ENCODE measurements at places on chromosomes 1 and 21. TPM values are rescaled to one million over a fixed set of nuclear protein-coding genes. Genes with fewer than 3 reads are reported as not detected.

The CD2 gene
- total RNA-seq = 4.8 TPM

DNA sequence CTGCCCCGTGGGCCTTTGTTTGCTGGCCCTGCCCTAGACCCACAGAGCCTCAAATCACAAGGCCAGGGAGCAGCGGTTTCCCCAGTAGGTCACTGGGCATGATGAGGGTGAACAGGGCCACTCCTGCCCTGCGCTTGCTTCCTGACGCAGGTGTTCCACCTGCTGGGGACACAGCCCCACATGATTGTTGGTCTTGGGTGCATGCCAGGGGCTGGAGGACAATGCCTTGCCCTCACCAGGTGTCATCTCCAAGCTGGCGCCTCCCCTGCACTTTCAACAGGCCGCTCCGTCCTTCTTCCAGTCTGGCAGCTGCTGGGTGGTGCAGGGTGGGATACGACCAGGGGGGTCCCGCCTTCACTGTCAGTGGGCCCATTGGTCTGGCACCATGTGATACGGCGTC is 24.3 kb downstream of the IL10RB start:
- DNase-seq = no peak

DNA sequence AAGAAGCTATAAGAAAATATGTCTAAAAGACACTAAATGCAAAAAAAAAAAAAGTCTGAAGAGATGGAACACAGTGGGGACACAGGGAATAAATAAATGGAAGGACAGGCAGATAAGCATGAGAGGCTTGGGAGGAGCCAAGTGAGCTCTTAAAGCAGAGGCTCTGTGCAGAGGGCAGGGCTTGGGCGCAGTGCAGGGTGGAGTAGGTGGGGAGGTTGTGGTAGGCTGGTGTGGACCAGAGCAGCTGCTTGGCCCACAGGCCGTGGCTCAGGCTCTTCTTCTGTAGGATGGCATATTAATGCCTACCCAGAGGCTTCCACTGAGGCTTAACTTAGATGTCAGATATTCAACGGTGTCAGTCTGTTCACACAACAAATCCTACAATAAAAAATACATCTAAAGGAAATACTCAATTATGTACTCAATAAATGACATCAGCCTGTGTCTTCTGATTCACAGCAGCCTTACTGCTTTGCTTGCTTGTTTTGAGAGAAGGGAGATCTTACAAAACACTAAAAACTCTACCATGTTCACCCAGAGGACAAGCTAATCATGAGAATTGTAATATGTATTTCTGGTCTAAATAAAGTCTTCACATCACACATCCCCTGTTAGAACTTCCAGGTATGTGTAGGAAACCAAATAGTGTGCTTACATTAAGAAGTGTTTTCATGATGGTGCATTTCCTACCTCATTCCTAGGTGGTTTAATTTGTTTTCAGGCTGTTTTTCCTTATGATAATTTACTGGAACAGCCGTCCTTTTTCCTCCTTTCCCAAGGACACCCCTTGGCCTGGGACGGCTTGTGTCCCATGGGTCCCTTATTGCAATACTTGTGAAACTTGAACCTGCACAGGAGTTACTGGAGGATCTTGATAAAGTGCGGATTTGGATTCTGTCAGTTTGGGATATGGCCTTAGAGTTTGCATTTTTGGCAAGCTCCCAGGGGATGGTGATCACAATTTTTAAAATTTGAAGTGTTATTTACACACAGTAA is 24.9 kb downstream of the DIP2A start:
- no peak for DNase-seq

DNA sequence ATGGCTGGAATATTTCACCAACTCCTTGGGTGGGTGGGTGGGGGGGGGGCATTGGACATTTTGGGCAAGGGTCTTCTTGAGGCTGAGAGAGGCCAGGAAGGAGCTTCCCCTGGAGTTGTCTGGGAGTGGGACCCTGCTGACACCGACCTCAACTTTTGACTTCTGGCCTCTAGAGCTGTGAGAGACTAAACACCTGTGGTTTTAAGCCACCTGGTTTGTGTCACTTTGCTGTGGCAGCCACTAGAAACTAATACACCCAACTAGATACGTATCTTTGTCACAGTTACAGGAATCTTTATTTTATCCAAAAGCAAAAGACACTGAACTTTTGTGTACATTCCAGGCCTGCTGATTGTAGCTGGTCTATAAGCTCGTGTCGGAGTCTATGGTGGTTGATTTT is 9.9 kb upstream of the RIPK4 start:
- no peak for DNase-seq

GRCh38 chr1:244226435-244226834 is 175.4 kb downstream of the ZBTB18 start:
- no peak for DNase-seq

DNA sequence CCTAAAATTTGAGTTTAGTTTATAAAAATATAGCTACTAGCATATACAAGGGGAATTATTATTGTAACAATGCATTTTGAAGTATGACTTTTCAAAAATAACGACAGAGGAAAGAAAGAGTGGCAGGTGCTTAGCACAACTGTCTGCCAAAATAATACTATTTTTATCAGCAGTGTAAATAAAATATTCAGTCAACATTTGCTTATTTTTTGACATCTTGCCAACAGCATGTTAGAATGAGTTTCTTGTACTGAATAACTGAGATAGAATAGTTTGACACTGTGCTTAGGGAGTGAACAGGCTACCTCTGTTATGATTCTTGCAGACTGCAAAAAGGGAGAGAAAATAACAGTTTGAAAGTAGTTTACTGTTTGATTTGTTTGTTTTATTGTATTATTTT is 909.8 kb downstream of the BRINP3 start:
- no peak for DNase-seq

The GPATCH3 gene
- 10.4 TPM for total RNA-seq

The CYP2J2 gene
- total RNA-seq = 3.9 TPM

The STPG1 gene
- total RNA-seq = 13.5 TPM

The ENTREP3 gene
- 28.7 TPM for total RNA-seq

GRCh38 chr1:53626616-53627015 is 112.3 kb downstream of the GLIS1 start:
- no peak for DNase-seq

The CLCA1 gene
- total RNA-seq = 0.15 TPM

The LRRC38 gene
- total RNA-seq = not detected

- peak; percentile 23 for DNase-seq
Measured at GRCh38 chr1:36322041-36322785, 1.2 kb downstream of the EVA1B start.
